Mesendoderm (in vitro differentiated cells): ENCODE measurements at places on chromosomes 4 and X.
A peak's percentile ranks its signal among the peaks of the same experiment; 100 is the strongest.

DNA sequence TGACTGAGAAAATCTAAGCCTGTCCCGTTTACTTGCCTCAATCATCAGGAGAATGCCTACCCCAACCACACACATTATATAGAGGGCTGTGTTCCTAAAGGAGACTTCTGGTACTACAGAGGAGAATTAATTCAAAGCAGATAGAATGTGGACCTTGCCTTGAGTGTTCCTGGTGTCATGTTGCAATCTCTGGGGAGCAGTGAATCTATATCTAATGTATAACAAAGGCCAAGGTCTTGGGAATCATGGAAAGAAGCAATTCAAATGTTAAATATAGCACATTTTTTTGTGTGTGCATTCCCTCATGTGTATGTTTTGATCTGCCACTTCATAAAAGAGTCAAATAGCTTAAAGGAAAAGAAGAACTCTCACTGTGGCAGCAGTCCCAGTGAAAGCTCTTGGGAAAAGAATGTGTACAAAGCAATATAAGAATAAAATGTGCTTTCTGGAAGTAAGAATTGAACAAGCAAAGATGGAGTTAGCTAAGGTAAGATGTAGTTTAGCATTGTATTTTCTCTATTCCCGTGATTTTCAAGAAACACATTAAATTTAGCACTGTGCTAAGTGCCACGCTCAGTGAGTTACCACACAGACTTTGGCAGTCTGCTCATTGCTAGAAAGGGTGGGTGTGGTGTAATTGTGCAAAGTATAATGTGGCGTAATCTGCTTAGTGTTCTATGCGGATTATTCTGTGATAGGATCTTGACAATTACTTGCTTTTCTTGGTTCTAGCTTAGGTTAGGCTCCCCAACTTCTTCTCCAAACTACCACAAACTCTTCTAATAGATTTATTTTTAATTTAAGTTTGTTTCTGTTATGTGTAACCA, 13.7 kb downstream of the ADH6 start:
- peak; percentile 44 for DNase-seq

- no peak for DNase-seq
Measured at GRCh38 chr4:6341696-6342095, 72.0 kb downstream of the WFS1 start.

GRCh38 chrX:68650491-68650890, 3.0 kb downstream of the STARD8 start:
- no peak for DNase-seq

- DNase-seq, result no peak
Measured at GRCh38 chrX:9443327-9443726, 21.5 kb upstream of the TBL1X start.

GRCh38 chr4:27149541-27150212, 289.0 kb downstream of the STIM2 start:
- DNase-seq, result no peak

DNA sequence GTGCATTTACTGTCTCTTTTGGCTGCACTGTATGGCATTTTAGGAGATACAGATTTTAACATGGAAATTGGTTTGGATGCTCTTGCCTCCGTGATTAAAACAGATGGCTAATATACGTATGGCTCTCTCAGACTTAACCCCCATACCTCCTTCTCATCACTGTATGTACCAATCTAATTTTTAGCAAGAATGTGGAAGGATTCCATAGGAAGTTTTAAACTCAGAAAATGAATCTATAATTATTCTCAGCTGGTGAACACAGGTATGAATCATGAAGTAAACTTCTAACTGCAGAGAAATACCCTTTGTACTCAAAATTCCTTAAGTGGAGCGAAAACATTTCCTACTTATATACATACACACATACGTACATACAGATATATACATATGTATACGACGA, 210.5 kb upstream of the NEIL3 start:
- no peak for DNase-seq
